ENCODE measurements at places on chromosomes 13 and 19.

DNA sequence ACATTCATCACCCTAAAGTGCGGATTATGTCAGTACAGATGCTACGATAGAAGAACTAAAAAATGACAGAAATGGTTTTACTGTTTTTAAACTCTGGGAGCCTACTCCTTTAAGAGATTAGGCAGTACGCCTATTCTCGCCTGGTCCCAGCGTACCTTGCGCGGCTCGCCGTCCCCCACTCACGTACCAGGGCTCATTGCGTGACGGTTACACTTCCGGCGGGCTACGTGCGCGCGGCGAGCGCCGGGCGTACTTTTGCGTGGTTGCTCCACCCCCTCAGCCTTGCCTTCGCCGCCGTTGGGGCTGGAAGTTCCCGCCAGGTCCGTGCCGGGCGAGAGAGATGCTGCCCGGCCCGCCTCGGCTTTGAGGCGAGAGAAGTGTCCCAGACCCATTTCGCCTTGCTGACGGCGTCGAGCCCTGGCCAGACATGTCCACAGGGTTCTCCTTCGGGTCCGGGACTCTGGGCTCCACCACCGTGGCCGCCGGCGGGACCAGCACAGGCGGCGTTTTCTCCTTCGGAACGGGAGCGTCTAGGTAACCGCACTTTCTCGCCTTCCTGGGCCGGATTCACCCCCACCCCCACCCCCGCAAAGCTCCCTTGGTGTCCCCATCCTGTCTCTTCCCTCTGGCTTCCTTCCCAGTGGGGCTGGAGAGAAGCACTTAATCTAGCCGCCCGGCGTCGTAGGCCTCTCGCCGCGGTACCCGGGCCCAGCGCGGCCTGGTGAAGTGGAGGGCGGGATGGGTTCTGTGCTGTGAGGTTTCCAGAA is at the start of gene NUP58:
Gene NUP58, plus strand, starts transcription at position 279 of the 767 bp plus-strand sequence. Its CDS starts 149 bp downstream, at position 428.
- peak; percentile 83 for DNase-seq

DNA sequence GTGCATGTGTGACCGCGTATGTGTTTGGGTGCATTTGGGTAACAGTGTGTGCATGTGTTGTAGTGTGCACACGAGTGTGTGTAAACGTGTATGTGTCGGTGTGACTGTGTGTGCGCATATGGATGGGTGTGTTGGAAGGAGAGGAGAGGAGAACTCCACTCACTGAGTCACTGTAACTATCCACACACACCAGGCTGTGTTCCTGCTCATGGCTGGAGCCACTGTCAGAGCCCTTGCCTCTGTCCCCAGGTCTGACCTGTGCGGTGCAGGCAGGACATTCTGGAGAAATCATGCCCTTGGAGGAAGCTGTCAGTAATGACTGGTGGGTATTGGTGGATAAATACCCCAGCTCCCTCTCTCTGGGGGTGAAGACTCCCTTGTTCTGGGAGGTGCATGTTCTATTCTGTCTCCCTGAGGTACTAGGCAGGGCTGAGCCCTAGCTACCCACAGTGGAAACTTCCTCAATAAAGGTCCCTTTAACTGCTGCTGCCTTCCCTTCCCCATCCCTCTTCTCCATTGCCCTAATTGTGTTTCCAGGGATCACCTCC is 48.4 kb downstream of the CYP4F22 start:
- DNase-seq, result no peak

GRCh38 chr19:4502282-4503131 is 15.8 kb downstream of the PLIN4 start:
- no peak for DNase-seq

DNA sequence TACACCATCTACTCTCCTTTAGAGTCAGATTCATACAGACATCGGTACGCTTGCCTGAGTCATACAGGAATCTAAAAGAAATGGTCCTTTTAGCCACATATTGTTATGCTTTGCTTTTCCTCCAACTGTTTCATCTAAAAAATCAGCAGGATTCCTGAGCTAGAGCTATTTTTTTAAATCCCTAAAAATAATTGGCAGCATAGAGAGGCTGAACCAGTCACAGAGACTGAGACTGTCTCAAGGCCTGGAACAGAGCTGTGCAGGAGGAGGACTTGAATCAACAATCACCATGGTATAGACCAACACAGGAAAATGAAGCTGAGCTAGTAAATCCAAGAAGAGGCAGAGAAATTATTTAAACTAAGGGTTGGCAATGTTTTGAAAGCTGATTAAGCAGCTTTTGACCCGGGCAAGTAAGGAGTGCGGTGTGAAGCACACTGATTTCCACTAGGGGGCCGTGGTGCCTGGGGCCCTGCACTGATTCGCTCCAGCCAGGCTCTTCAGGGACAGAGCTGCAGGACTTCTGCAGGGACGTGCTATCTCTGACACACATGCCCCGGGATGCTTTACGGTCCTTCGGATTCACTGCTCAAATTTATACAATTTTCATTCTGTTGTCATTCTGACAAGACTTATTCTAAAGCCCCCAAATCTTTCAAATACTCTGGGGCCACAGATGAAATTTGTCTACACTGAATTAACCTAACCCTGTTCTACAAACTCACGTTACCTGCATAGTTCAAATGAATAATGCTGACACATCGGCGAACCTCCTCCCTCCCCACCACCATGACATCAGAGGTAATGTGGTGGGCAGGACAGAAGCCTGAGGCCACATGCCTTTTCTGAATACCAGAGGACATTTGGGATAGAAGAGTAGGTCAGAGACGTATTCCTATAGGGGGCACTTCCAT is 87.6 kb upstream of the SLC15A1 start:
- peak; percentile 5 for DNase-seq

GRCh38 chr19:10517361-10517759 is at the start of gene S1PR5:
Gene S1PR5, minus strand, starts transcription at chr19:10517447. Its CDS starts 2,436 bp downstream, at chr19:10515011.
- peak; percentile 58 for DNase-seq

GRCh38 chr19:1400281-1401137 is 833 bp downstream of the GAMT start:
- no peak for DNase-seq

GRCh38 chr13:43544011-43544410 is 242.8 kb downstream of the ENOX1 start:
- no peak for DNase-seq

DNA sequence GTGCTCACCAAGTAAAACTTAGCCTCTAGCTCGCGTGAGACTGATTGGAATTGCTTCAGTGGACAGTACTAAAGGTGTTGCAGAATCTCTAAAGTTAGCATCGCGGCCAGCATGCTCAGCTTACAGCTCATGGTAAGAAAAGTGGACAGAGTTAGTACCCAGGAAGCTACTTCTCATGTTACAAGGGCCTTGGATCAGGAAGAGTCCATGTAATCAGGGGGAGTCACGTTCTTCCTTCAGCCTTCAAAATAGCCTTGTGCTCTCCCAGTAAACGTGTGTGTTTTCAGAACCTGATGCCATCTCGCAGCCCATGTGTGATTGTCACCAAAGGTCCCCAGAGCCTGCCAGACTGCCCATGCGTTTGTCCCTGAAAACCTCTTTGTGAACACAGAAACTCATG is 195.8 kb upstream of the RNF113B start:
- DNase-seq, result no peak

- DNase-seq, result peak; percentile 98
These were observed at the start of gene MEGF8 for GRCh38 chr19:42325308-42325895. Gene MEGF8, plus strand, starts transcription at chr19:42325635. Its CDS starts 609 bp downstream, at chr19:42326244.

- DNase-seq, result no peak
These were observed 2220.8 kb upstream of the PCDH20 start for GRCh38 chr13:63636316-63636993.

DNA sequence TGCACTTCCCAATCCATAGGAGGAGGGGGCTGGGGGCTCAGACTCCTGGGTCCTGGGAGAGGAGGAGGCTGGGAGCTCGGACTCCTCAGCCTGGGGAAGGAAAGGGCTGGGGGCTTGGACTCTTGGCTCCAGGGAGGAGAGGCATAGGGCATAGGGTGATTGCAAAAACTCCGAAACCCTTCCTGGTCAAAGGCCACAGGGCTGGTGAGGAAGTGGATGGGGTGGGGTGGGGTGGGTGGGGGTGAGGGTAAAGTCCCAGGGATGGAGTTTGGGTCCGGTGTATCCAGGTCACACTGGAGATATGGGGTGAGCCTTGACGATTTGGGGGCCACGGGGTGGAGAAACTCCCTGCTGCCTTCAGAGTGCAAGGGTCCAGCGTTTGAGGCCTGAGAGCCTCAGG is 2.8 kb downstream of the MYH14 start:
- no peak for DNase-seq

DNA sequence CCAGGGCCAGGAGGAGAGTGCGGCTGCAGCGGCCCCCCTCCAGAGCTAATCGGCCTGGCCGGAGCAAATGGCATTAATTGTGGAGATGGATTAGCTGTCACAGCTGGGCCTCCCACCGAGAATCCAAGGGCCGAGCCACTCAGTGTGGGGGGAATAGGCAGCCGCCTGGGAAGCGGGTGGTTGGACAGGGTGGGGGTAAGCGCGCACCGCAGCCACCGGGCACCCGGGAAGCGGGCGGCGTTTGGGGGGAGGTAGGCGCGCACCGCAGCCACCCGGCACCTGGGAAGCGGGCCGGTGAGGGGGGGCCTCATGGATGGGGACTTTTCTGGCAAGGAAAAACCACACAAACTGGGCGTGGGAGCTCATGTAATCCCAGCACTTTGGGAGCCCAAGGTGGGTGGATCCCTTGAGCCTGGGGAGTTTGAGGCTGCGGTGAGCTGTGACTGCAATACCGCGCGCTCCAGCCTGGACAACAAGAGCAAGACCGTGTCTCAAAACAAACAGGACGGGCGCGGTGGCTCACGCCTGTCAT is 9.7 kb downstream of the R3HDM4 start:
- DNase-seq, result no peak

GRCh38 chr19:50778906-50779430 is 8.7 kb downstream of the GPR32 start:
- DNase-seq, result no peak

- DNase-seq, result no peak
These were observed 6.8 kb downstream of the ZC3H4 start for GRCh38 chr19:47106821-47107201.

DNA sequence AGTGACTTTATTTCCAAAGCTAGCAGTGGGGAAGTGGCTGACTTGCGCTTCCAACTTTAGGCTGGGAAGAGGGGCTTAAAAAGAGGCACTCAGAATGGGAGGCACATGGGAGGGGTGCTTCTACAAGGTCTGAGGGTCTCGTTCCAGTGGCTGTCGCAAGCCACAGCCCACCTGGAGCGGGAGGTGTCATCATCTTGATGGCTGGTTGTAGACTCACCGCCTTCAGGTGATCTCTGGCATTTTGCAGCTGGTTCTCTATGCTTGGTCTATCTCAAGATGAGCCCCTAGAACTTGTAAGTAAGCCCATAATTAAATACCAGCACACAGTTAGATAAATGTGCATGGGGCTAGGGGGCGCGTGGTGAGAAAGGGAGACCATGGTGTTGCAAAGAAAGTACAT is 9.2 kb downstream of the TEX29 start:
- no peak for DNase-seq

DNA sequence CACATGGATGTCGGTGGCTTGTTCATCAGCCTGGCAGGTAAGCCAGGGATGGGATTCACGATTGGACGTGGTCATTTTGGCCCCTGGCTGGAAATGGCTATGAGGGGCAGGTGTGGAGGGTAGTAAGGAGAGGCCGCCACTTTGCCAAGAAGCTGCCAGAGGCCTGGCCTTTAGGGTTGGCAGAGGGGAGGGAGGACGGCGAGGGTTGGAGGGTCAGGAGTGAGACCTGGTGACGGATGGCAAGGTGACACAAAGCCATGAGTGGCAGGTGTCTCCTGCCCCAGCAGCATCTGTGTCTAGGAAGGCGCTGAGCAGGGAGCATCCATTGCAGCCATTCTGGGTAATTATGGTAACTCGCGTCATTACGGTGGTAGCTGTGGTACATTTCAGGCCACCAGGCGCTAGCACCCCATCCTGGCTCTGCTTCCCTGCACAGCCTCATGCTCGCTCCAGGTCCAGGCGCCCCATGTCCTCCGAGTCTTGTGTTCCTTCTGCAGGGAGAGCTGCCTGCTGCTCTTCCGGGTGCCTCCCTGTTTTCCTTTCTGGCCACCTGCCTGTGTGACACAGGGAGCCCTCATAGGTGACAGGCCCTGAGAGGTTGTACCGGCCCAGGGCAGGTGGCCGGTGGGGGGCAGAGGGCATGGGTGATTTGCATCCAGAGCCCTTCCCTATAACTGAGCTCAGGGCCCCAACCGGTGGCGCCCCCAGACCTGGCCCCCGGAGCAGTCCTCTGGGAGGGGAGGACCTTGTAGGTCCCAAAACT is 4.2 kb downstream of the SSBP4 start:
- DNase-seq, result no peak

- DNase-seq, result no peak
These were observed 7.7 kb downstream of the NFILZ start for GRCh38 chr19:8638078-8638619.

DNA sequence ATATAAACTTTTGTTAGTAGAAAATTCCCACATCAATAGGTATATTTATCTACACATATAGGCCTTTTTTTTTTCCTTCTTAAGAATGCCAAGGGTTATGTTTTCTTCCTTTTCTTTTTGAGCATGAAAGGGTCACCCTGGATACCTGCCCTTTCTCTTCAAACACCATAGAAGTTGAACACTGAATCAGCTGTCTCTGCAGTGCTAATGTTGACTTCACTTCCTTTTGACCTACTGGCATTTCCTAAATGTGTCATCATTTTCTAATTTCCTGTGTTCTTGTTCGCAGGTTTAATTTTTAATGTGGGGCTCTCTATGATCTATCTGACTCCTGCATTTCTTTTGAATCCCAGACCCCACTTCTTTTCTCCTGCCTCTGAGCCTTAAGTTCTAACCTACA is 532.0 kb downstream of the GPC6 start:
- no peak for DNase-seq

GRCh38 chr13:30107121-30107520 is 200.2 kb downstream of the KATNAL1 start:
- DNase-seq, result no peak

GRCh38 chr13:26048741-26049140 is 3.1 kb downstream of the SHISA2 start:
- no peak for DNase-seq

DNA sequence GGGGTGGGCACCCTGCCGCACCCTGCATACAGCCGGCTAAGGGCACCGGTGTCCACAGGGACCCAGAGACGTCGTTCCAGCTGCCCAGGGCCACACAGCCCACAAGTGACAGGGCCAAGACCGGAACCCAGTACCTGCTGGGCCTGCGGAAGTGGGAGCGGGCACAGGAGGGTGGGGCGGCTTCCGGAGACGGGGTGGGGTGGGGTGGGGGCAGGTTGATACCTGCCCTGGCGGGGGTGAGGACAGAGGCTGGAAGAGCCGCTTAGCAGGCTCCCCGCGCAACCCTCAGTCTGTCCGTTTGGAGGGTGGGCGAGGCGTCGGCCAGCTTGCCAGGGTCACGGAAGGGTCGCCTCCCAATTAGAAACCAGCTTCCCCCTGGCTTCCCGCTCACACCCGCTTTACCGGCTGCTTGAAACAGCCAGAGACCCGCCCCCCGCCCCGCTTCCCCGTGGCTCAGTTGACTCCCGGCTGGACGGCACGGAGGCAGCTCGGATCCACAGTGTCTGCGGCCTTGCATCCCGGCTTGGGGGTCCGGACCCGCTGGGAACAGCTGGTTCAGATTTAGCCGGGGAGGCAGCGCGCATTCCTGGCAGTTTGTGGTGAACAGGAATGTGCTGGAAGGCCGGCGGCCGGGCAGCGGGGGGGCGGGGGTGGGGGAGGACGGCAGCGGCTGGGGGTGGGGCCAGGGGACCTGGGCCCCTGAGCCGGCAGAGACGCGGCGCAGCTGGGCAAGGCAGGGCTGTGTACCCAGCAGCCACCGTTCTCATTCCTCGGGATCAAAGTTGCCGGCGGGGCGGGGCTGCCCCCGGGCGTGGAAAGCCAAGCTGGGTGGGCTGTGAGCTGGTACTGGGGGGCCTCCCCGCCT is 1.9 kb downstream of the CNN2 start:
- no peak for DNase-seq

Measured in NCI-H1105 (cell line).